ENCODE measurements at places on chromosomes 3 and 15.
A peak's percentile ranks its signal among the peaks of the same experiment; 100 is the strongest.

- DNase-seq: no peak
These were observed 87.9 kb upstream of the MEF2A start for GRCh38 chr15:99477791-99478471.

DNA sequence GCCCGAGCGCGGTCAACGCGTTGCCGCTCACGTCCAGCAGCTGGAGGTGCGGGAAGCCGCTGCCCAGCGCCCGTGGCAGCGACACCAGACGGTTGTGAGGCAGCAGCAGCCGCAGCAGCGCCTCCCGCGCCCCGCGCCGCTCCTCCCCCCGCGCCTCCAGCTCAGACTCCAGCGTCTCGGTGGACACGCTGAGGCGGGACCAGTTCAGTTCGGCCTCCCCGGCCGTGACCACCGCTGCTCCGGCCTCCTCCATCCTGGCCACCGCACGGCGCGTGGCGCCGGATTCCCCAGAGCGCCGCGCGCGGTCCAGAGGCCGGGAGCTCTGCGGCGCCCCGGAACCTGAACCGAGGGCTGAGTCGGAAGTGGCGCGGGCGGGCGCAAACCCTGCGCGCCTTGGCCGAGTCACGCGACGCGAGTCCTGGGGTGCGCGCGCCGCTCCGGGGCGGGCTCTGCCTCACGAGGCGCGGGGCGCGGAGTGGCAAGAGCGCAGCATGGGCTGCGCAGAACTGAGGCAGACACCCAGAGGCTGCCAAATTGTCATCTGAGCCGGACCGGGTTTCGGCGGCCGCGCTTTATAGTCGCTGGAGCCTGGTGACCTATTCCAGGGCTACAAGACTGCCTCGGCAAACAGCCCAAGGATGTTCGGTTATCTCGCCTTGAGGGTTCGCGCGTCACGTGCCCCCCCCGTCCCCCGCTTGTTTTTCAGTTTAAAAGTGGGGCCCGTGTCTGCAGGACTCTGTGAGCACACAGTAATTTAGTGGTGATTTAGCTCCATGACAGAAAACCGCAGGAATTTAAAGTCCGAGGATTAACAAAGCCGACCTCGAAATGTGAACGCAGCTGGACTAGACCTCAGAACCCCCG is at the start of gene LRRC58:
TSS of gene LRRC58 (minus strand) at position 364 of the 864 bp plus-strand sequence. CDS start at position 253, 111 bp downstream.
- peak; percentile 94 for DNase-seq

DNA sequence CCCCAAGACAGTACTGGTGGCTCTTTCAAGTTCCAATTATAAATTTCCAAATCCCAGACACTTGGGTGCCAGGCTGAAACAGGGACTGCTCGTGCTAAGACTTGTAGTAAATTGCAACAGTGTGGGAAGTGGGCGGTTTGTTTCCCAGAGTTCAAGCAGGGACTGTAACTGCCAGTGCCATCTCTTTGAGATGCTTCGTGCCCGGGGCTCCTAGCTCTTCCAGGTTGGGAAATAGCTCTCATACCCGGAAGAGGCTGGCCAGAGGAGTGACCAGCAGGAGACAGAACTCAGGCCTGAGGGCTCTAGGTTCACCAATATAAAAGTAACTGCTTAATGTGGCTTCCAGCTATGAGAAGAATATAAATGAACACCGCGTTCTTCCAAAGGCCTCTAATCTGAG is 54.0 kb upstream of the NEO1 start:
- no peak for DNase-seq

DNA sequence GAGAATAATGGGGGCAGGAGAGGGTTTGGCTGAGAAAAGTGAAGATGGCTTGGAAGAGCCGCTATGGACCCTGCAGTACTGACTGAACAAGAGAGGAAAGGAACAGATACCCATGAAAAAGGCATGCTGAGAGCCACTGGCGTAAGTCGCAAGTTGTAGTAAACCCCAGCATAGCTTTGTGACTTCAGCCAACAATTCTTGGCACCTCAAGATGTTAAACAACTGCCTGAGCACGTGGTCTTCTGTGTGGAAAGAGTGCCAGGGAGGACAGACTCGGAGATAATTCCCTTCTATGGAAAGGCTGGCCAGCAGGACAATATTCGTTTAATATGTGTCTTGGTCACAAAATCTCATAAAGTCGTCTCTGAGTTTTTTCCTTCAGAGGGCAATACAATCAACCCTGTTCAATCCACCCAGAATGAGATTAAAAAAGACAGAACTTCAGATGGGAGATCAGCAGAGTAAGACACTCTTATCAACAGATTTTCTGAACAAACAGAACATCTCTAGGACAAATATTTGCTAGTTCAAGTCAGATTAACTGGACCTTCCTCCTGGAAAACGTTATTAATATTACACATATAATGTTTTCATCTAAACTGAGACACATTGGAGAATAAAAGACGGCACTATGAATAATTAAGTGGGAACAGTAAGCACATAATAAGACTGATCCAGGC is 49.2 kb downstream of the NEK10 start:
- DNase-seq: no peak

DNA sequence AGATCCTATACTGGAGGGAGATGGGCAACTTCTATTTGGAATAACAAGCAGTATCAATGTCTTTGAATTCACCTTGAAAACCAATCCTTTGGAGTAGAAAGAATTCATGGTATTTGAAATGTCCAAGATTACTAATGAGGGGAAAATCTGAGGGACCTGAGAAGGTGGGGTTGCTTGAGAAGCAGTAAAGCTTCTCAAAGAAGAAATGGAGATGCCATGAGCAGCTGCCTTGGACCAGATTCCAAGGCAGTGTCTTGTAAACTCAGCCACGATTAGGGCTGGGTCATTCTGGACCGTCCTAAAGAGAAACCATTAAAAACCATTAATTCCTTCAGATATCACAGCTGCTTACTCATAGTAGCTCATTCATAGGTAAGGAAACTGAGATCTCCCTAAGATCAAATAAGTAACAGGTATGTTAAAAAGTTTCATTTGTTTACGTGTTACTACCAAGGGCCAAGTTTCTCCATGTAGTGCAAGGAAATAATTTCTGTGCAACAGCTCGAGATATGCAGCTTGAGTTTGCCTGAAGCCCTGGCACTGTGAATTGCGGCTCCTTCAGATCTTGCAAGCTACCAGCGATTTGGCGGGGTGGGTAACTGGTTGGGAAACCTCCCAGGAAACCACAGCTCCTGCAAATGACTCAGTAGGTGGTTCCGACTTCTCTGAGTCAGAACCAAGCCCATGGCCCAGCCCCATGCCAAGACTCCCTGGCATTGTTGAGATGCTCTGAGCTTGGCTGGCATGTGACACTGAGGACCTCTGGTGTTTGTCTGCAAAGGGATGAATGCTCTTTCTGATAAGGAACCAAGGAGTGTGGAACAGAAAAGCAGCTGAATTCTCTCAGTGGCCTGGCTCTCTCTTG is 296.8 kb downstream of the RORA start:
- DNase-seq: peak; percentile 40

GRCh38 chr3:59632760-59633573 is 583.1 kb upstream of the CFAP20DC start:
- peak; percentile 18 for DNase-seq

- DNase-seq: no peak
These were observed 244.4 kb upstream of the GOLGA6L4 start for GRCh38 chr15:83991163-83991562.

DNA sequence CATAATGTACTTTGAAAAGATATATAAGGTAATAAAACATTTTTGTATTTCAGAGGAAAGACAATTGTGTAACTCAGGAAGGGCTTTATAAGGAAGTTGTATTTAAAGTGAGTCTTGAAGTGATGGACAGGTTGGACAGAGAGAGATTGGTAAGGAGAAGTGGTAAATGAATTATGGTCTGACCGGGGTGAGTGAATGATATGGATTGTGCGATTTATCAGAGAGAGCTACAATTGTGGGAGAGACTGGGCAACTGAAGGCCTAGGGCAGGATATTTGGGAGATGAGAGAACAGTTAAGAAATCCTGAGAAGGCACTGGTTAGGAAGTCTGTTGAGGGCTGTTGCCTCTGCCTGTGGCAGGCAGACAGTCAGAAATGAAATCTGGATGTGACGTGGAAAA is 14.8 kb downstream of the IL1RAP start:
- no peak for DNase-seq

DNA sequence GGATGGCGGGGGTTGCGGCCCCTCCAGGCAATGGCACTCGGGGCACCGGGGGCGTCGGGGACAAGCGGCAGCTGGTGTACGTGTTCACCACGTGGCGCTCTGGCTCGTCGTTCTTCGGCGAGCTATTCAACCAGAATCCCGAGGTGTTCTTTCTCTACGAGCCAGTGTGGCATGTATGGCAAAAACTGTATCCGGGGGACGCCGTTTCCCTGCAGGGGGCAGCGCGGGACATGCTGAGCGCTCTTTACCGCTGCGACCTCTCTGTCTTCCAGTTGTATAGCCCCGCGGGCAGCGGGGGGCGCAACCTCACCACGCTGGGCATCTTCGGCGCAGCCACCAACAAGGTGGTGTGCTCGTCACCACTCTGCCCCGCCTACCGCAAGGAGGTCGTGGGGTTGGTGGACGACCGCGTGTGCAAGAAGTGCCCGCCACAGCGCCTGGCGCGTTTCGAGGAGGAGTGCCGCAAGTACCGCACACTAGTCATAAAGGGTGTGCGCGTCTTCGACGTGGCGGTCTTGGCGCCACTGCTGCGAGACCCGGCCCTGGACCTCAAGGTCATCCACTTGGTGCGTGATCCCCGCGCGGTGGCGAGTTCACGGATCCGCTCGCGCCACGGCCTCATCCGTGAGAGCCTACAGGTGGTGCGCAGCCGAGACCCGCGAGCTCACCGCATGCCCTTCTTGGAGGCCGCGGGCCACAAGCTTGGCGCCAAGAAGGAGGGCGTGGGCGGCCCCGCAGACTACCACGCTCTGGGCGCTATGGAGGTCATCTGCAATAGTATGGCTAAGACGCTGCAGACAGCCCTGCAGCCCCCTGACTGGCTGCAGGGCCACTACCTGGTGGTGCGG is 1.9 kb downstream of the CHST2 start:
- DNase-seq: peak; percentile 74

- peak; percentile 84 for DNase-seq
These were observed 79.4 kb downstream of the GTPBP8 start for GRCh38 chr3:113070072-113070640.

GRCh38 chr3:71926262-71926600 is 141.3 kb upstream of the PROK2 start:
- DNase-seq: peak; percentile 4

GRCh38 chr15:73005446-73005845 is 46.8 kb upstream of the NEO1 start:
- DNase-seq: no peak

GRCh38 chr3:72485641-72486040 is 362.6 kb downstream of the SHQ1 start:
- peak; percentile 24 for DNase-seq

- no peak for DNase-seq
These were observed 4.1 kb downstream of the ADCY5 start for GRCh38 chr3:123444744-123445143.

DNA sequence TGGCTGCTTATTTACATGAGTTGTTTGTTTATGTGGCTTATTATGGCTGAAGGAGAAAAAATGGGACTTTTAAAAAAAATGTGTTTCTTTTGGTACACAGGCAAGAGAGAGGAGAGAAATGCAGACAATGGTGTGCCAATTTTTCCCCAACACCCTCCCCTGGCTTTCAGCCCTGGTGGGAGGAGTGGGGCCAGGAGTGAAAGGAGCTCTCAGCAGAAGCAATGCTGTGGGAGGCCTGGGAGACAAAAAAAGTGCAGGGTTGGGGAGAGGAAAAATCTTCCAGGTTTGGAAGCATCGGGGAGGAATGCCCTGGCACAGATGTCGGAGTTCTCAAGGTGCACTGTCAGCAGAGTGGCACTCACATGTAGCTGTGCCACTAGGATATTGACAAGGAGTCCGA is 117.7 kb upstream of the FOXB1 start:
- DNase-seq: no peak

GRCh38 chr3:14598143-14598569 is 53.4 kb upstream of the CCDC174 start:
- peak; percentile 31 for DNase-seq

DNA sequence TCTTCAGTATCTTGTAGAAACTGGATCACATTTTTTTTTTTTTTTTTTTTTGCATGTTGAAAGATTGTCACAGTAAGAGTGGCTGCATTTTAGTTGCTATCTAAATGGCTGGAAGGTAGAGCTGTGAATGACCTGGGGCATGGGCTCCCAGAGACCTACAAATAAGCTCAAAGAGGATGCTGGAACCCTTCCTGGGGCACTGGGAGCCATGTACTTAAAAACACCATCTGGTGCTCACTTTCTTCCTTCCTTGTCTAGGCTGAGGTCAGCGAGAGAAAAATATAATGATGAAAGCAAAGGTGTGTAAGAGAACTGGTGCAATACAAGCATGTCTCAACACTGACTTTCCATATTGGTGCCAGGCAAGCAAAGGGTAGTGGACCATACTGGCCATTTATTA is 323.9 kb downstream of the SV2B start:
- no peak for DNase-seq

- peak; percentile 1 for DNase-seq
These were observed 1176.0 kb upstream of the ALCAM start for GRCh38 chr3:104190681-104191080.

DNA sequence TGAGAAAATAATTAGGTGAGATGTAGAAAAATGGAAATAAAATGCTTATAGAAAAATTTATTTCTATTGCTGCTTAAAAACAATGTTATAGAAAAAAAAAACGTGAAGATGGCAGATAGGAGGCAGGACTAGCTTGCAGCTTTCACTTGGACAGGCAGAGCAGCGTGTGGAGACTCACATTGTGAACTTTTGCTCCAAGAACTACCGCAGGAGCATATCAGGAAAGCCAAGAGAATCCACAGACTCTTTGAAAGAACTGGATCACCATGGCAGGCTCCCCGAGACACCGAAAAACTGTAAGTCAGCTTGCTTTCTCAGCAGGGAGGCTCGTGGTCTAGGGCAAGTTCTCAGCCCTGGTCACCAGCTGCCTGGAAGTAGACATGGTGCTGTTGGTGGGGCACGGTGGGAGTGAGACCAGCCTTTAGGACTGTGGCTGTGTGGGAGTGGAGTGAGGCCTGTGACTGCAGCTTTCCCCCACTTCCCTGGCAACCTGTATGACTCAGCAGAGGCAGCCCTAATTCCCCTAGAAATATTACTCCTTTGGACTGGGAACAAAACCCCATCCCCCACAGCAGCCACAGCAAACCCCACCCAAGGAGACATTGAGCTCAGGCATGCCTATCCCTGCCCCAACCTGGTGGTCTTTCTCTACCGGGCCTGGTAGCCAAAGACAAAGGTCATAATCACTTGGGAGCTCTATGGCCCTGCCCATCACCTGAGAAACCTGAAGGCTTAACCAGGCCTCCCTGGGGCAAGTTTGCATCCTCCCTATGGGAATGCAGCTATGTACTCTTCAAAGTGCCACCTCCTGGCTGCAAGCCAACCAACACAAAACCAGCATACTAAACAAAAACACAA is 22.8 kb downstream of the STRIT1 start:
- peak; percentile 4 for DNase-seq

DNA sequence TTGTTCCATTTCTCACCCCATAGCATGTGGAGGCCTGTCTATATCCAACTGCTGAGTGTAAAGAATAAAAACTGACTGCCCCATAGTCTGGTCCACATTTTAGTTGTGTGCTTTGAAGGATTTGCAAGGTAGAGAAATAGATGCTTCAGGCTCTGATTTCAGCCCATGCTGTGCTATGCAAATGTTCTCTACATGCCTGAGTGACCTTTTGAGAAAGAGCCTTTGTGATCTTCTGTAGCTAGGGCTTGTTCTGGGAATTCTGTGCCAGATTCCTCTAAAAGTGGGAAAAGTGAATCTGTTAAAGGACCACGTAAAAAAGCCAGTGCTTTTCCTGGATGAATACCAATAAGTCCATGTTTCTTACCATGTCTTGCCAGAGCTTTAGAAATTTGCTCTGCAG is 5.2 kb downstream of the KCTD6 start:
- DNase-seq: no peak

Measured in fibroblast of skin of abdomen (primary cell).